ENCODE measurements at places on chromosomes 12 and 14. TPM values are rescaled to one million over a fixed set of nuclear protein-coding genes. Genes with fewer than 3 reads are reported as not detected.

DNA sequence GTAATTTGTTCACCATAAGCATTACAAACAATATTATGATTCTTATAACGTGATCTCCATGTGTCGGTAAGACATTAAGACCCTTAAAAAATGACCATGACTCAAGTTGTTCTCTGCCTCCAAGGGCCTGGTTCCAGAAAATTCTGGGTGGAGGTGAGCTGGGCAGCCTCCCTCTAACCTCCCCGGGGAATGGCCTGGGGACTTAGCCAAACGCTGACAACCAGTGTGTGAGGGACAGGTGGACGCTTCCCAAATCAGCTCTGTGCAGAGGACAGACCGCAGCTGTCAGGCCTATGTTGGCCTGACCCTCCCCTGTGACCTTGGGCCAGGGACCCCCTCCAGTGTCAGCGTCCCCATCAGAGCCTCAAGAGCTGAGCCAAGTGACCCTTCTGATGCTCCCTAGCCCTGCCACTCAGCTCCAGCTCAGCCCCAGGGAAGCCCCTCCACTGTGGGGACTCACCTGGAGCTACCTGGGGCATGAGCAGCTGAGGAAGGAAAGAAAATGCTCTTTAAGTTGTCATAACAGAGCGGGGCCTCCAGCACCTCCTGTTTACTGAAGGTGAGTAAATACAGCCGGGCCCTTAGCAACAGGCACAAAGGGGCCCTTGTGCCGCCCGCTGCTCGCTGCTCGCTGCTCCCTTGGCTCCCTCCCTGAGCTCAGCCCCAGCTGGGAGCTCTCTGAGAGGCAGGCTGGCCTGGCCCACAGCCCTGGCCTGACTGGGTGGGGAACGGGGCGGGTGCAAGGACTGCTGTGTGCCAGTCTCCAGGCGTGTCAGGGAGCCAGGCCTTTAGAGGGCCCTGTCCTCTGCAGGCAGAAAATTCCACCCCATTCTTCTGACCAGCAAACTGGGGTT is 116.6 kb downstream of the CALM1 start:
- H3K4me3 ChIP-seq, result no peak overlapping the region
- no peaks in the 10 kb centered on the region for H3K36me3 ChIP-seq
- DNase-seq, result no peak
- no peaks in the 10 kb centered on the region for H3K4me1 ChIP-seq
- H3K27ac ChIP-seq, result no peak overlapping the region

DNA sequence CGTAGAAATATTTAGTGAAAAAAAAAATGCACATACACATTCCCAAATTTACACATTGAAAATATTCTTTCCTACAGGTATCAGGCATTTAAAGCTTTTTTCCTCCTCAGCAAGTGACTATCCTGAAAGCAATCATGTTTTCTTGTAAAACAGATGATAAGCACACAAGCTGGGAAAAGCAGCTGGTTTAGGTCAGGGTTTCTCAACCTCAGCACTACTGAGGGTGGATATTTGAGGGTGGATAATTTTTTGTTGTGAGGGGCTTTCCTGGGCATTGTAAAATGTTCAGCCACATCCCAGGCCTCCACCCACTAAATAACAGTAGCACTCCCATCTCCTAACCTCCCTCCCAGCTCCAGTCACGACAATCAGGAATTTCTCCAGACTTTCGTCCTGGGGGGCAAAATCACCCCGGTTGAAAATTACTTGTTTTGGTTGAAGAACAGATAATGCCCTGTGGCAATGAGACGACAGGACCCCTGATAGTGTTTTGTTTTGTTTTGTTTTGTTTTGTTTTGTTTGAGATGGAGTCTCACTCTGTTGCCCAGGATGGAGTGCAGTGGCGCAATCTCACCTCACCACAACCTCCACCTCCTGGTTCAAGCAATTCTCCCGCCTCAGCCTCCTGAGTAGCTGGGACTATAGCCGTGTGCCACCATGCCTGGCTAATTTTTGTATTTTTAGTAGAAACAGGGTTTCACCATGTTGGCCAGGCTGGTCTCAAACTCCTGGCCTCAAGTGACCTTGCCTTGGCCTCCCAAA is 15.0 kb upstream of the NT5DC3 start:
- H3K27me3 ChIP-seq, result no peaks in the 10 kb centered on the region
- H3K36me3 ChIP-seq, result no peaks in the 10 kb centered on the region
- H3K4me1 ChIP-seq, result no peaks in the 10 kb centered on the region

DNA sequence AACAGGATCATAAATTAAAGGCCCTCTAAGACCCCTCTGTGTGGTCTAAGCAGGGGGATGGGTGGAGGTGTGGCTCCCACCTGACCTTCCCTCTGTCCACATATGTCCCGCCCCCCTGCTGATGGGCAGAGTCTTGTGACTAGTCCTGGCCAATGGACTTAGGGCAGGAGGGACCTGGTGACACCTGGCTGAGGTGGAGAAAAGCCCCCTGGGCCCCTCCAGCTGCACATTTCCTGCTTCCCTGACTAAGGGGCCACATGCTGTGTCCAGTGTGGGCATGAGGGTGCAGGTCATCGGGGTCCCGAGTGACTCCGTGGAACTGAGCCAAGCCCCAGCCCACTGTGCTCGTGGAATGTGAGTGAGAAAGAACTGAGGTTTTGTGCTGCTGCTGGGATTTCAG is 254.7 kb downstream of the ADGRD1 start:
- H3K27me3 ChIP-seq, result no peaks in the 10 kb centered on the region
- no peaks in the 10 kb centered on the region for H3K4me1 ChIP-seq
- H3K36me3 ChIP-seq, result no peaks in the 10 kb centered on the region
- H3K27ac ChIP-seq, result no peak overlapping the region

The AKAP6 gene
- 0.54 TPM for total RNA-seq
